ENCODE measurements at places on chromosomes 2 and 18.
A peak's percentile ranks its signal among the peaks of the same experiment; 100 is the strongest.

DNA sequence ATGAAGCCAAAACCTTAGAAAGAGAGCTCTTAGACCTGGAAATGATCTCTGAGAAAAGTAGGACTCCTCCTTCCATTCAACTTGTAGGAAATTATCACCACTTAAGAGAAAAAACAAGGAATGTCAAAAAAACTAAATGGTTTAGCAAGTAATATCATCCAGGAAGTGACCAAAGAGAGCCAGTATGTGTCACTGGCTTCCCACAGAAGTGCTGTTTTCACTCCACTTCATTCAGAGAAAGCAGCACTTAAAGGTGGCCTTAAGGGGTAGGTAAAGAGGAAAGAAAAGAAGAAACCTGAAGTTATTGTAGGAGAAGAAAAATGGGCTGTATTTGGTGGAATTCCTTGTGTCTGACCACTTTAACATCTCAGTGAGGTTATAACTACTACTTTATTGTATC lies 414.4 kb upstream of the ETAA1 start:
- DNase-seq = no peak

DNA sequence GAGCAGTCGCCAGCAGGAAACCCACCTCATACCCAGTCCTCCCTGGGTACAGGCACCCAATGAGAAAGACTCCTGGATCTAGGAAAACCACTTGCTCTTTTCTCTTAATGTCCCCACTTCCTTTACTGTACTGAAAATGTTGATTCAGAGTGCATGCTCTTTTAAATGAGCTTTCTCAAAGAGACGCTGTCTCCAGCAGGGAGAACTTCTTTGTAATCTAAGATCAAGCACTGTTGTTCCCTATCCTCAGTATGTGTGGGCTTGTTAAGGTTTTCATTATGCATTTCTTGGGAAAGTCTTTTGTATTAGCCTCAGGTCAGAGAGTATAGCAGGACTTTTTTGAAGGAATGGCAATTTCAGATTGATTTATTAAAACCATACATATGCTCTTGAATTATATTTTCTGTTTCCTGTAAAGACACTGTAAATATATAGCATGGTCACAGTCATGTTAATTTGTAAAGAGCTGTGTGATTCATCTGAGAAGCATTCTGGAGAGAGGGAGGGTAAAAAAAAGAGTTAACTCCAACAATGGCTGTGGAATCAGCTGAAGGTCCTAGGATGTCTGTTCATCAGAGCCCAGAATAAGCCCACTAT lies 178.1 kb downstream of the MGAT5 start:
- DNase-seq = no peak

DNA sequence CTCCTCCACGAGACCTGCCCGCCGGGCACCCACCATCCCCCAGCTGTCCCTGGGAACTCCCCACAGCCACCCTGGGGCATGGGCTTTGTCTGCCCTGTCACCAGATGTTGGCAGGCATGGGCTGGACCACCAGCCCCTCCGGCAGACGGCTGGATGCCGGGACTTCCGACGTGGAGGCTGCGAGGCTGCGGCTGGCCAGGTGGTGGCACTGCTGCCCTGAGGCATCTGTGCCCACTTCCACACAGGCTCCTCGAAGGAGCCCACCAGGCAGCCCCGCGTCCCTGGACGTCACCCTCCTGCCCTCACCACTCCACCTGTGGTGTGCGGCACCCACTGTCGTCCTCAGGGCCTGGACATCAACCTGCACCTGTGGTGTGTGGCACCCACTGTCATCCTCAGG lies 319.9 kb upstream of the SALL3 start:
- DNase-seq = peak; percentile 51

GRCh38 chr2:127172306-127172705 lies 47.8 kb downstream of the CYP27C1 start:
- DNase-seq = no peak

DNA sequence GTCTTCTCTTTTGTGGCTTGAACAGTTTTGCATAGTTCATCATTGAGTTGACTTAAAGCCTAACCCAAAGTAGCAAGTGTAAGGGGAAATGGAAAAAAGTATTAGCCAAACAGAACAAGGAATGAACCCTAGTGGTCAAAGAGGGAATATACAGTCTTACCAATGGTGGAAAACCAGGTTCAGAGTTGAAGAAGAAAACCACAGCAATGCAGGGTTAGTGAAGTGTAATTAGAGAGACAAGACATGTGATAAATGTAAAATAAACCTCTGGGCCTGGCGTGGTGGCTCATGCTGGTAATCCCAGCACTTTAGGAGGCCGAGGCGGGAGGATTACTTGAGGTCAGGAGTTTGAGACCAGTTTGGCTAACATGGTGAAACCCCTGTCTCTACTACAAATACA lies 2.4 kb downstream of the TTN start:
- DNase-seq = no peak

DNA sequence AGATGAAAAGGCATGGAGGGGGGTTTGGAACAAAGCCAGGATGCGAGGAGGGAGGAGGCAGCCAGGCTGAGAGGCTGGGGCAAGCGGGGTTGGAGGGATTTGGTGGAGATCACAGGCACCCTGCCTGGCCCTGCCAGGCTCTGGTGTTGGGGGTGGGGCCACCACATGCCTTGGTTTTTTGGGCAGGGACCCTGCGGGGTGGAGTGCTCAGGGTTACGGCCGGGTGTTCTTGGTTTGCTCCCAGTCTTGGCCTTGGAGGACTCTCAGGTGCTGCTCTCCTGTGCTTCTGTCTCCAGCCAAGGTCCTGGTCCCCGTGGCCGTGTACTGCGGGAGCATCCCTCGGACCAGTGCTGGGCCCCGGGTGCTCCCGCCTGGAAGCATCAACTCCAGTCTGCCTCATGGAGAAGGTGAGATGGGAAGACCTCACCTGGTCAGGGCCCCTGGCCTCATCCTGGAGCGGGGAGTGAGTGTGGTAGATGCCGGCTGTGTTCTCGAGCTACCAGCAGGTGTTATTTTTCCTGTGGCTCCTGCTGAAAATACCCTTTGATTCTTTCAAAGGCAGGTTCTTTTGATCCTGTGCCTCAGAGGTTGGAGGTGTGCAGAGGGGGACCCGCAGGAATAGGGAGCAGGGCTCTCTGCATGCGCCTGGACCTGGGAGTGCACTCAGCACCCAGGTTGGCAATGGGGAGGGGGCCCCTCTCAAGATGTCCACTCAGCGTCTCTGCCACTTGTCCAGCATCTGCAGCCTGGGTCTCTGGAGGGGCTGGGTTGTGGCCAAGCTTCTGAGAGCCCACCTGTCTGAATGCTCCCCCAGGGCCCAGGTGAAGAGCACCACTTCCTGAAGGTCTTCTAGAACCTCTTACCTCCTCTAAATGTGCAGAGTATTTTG lies 17.0 kb downstream of the TOGARAM2 start:
- no peak for DNase-seq

Data from activated T-cell treated with anti-CD3 and anti-CD28 coated beads, Interleukin-2, amount 50 U/mL, for 24 hours (primary cell).